Choroid plexus epithelial cell (primary cell): ENCODE measurements at places on chromosomes 5 and 9.

DNA sequence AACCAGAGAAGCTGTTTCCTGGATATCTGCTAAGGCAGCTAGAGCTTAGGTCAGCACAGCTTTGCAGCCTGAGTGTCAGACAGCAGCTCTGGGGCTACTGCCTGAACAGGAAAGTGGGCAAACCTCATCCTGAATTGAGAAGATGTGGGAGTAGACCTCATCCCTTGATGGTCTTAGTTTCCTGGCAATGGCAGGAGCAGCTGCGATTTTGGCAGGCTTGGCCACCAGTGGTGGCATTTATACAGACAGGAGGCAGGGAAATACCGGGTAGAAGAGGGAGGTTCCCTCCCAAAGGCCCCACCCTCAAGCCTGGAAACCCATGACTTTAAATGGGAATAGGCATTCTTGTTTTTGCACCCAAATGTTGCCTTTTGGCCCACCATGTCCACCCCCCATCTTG is 69.7 kb downstream of the LIX1 start:
- DNase-seq: no peak

DNA sequence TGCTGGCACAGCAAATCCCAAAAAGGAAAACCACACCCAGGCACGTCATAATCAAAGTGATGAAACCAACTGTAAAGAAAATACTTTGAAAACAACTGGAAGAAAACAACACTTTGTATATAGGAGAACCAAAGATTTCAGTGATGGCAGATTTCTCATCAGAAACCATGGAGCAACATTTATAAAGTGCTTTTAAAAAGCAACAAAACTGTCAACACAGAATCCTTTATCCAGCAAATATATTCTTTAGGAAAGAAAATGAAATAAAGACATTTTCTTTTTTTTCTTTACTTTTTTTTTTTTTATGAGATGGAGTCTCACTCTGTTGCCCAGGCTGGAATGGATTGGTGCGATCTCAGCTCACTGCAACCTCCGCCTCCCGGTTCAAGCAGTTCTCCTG is 5.3 kb upstream of the FAM151B start:
- no peak for DNase-seq

DNA sequence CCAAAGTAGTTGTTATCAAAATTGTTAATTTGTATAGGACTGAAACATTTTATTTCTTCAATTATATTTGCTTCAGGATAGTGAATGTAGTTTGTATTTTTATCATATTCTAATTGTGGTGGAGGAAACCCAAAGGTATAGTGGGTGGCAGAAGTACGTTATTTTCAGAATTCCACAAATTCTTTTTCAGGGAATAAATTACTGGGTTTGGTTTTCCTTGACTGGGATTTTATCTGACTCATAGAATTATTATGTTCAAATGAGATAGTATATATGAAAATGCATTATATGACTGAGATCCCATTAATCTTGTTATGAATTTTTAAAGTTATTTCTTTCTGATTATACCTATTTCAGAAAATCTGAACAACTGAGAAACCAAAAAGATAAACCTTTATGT is 73.7 kb downstream of the VPS13A start:
- DNase-seq: no peak

DNA sequence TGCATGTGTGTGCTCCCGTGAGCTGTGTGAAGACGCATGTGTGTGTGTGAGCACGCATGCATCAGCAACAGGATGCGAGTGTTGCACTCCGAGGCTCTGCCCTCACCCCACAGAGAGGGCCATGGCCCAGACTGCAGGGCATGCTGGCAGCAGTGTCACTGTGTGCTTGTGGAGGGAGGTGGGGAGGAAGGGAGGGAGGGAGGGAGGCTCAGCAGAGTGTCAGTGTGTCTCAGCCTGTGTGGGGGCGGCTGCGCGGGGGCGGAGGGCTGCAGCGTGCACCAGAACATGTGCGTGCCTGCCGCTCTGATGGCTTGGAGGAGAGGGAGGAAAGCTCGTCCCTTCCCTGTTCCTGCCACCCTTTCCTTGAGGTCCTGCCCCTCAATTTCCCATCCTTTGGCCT is 5.3 kb downstream of the CAMK2A start:
- no peak for DNase-seq

GRCh38 chr5:88188458-88189132 is 80.0 kb downstream of the TMEM161B start:
- DNase-seq: peak; percentile 20

GRCh38 chr5:64861281-64861680 is 92.6 kb downstream of the CWC27 start:
- DNase-seq: no peak

- no peak for DNase-seq
Measured at GRCh38 chr5:81164476-81164875, 68.6 kb upstream of the CKMT2 start.

DNA sequence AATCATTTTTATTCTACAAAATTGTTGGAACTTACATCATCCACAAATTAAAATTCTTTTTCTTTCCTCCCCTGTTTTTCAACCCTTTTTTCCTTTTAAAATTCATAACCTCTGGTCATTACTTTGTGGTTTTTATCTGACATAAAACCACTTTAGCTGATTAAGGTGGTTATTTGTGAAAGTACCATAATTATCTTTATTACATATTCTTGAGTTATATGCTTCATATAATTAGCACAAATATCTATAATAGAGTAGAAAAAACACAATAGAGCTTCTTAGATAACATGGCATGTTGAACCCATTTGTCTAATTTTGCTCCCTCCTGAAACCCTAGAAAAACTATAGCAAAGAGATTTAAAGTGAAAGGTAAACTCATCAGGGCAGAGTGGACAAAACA is 22.9 kb upstream of the PPIC start:
- DNase-seq: no peak

DNA sequence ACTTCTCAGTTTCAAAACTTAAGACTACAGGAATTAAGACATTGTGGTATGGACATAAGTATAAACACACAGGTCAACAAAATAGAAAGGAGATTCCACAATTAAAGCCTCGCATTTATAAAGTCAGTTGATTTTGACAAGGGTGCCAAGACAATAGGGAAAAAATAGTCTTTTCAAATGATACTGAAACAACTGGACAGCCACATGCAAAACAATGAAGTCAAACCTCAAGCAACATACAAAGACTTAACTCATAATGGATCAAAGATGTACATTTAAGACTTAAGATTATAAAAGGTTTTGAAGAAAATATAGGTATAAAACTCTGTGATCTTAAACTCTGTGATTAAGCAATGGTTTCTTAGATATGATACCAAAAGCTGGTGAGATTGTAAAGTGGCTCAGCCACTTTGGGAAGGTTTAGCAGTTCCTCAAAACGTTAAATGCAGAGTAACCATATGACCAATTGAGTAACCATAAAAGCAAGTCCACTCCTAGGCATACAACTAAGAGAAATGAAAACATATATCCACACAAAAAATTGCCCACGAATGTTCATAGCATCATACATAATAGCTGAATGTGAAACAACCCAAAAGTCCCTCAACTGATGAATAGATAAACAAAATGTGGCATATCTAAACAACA is 22.0 kb downstream of the HINT1 start:
- DNase-seq: no peak

DNA sequence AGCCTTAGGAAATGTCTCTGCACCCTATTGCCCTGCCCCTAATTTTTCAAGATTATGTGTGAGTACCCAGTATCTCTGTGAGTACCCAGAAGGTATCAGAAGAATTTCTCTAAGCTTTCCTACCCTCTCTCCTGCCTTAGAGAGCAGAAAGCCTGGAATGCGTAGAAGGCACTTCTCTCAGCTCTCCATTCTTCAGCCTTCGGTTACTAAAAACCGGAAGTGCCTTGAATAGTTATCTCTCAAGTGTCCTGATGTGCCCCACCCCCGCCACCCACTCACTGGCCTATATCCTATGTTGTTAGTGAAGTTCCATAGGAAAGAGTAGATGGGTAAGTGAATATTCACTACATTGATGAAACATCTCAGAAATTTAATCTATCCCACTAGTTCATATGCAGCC is 210.7 kb upstream of the CDH10 start:
- no peak for DNase-seq
